CD8-positive, alpha-beta memory T cell (primary cell): ENCODE measurements at places on chromosomes 2 and 18.

- no peak for DNase-seq
Measured at GRCh38 chr2:32484937-32485336, 128.1 kb downstream of the BIRC6 start.

DNA sequence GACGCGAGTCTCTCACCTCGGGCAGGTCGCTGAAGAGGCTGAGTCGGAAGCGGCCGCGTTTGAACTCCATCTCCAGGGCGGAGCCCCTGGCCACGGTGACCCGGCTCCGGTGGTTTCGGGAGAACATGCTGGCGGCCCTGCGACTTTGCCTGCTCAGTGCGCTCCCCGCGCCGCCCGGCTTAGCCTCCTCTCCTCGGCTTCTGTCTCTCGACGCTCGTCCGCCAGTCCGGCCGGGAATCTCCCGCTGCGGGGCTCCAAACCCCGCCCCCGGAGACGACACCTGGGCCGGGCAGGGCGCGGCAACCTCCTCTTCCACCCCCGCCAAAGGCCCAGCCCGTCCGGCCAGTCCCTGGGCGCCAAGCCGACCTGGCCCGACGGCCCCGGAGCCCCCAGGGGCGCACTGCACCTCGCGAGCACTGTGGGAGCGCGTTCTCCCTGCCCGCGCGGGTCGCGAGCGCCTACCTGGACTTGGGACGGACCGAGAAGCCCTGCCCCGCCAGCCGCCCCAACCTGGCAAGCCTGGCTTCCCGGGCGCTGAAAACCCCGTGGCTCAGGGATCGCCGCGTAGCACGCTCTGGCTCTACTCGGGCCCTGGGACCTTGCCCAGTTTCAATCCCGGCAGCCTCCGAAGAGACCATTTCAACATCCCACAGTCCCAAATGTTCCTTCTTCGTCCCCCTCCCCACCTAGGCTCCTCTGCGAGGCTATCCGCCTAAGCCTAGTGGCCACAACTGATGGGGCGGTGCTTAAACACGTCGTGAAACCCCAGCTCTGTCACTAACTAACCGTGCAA is at the start of gene RTKN:
TSS of gene RTKN (minus strand) at position 248 of the 793 bp plus-strand sequence. CDS start at position 127, 121 bp downstream.
- no peak for DNase-seq

- no peak for DNase-seq
Measured at GRCh38 chr2:42930025-42930581, 137.7 kb upstream of the HAAO start.

DNA sequence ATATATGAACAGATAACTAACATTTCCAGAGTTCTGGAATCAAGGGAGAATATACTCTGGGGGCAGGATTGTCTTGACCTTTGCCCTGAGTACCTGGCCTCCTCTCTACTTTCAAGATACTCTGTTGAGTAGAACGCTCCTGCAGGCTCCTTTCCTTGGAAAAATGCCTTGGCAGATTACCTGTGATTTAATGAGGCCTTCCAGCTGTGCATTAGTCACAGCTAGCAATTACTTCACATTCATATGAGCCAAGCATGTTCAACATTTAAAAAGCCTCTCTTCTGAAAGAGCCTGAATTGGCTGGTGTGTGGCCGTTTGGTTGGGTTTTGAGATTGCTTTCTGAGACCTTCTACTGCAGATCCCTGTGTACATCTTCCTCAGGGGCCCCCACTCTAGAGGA is 142.2 kb downstream of the PLCL1 start:
- no peak for DNase-seq

- DNase-seq: peak; percentile 74
Measured at GRCh38 chr2:30422444-30423040, 24.5 kb upstream of the LCLAT1 start.

- no peak for DNase-seq
Measured at GRCh38 chr2:35454966-35455638, 900.5 kb upstream of the CRIM1 start.

- no peak for DNase-seq
Measured at GRCh38 chr2:103169861-103170260, 408.0 kb downstream of the TMEM182 start.

- no peak for DNase-seq
Measured at GRCh38 chr2:188983427-188984064, 9.4 kb downstream of the COL3A1 start.

DNA sequence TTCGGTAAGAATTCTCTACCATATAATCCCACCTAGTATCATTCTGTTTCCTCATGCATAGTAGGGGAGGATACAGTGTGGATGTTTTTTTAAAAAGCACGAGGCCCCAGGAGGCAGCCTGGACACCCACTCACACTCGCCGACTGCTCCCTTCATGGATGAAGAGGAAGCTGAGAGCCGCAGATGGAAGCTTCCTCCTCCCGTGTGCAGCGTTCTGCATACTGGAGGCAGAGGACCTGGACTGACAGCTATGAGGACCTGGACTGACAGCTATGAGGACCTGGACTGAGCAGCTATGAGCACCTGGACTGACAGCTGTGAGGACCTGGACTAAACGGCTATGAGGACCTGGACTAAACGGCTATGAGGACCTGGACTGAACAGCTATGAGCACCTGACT is 234.4 kb downstream of the NDUFA10 start:
- no peak for DNase-seq

DNA sequence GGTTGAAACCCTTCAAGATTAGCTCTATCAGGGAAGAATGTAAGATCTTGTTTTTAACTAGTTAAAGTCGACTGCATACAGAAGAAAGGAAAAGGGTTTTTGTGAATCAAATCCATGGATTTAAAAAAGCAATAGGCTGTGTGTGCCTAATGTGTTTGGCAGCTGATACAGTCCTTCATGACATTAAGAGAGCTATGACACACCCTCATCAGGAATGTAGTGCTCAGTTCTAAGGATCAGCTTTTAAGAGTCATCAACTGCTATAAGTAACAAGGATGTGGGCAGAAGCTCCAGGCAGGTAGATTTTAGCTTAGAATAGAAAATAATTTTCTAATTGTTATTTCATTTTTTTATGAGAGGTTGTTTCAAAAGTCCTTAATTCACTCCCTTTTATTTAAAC is 52.9 kb downstream of the PPP1R1C start:
- DNase-seq: no peak

DNA sequence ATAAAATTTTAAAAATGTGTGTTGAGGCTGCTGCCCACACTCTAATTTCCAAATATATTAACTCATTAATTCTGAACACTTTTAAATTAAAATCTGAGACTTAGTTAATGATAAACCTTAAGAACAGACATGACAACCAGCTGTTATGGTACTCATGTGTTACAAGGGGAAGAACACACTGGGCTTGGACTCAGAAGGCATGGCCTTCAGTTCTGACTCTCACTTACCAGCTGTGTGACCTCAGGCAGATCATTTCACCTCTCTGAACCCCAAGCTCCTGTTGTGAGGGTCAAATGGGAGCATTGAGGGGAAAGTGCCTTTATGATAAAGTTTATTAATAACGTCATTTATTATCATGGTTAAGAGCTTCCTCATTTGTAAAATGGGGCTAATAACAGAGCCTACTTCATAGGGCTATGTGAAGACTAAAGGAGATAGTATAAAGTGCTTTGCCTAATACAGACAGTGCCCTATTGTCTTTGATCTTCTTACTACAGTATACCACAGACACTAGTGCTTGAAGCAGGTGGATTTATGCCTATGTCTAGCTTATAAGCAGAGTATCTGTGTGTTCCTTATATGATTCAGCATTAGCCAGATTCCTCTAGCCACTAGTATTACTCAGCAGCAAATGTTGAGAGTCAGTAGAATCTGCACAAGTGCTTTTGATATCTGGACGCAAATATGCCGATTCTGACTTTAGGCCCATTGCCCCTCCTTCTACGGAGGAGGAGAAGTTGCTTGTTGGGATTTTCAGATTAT is 99.6 kb downstream of the SGPP2 start:
- no peak for DNase-seq

DNA sequence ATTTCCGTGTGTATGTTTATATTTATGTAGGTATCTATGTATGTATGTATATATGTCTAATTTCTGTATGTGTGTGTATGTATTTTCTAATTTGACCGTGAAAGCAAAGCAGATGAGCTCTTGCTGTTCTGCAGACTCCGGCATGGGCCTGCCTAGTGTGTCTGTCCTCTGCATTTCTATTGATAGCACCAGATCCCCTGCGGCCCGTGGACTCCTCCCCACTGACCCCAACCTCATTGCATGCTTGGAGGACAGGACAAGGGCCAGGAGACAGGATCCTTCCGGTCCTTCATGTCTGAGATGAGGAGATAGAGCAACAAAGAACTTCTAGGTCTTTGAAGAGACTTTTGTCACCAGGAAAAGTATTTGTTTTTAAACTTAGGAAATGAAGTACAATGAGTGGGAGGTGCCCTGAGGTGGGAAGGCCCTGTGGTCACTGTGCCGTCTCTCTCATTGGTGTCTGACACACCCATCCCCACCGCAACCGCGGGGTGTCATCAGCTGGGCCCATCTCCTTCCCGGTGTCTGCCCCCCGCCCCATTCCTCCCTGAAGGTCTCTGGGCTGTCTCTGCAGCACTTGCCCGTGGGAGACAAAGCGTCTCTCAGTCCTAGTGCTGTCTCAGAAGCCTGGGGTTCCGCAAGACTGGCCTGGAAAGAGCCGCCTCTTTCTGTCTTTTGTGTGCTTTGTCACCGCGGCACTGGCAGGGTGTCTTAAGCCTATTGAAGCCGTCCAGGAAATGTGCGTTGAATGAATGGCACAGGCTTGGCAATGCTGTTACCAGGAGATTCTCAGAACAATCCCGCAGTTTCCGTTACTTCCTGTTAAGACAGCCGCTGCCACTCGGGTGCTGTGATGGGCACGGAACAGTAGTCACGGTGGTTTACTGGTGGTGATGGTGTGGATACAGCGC is 216.4 kb downstream of the AGAP1 start:
- DNase-seq: no peak

DNA sequence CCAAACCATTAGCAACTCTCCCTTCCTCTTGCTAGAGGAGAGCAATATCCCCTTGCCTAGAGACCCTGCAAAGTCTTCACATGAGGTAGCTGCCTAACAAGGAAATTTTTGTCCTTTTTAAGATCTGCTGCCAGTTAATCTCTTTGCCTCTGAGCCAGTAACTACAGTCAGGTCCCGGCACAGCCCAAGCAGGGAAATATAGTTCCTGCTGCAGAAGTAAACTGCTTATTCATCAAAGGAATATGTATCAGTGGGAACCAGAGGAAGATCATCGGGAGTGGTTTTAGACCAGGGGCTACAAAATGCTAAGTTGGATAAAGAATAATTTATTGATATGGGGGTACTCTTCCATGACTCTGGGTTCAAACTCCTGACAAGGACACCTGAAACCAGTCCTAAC is 30.6 kb downstream of the CACNB4 start:
- no peak for DNase-seq

GRCh38 chr2:240131941-240132650 is 4.0 kb downstream of the COPS9 start:
- DNase-seq: no peak

- DNase-seq: no peak
Measured at GRCh38 chr2:100247256-100248043, 74.9 kb downstream of the LONRF2 start.

GRCh38 chr2:120929829-120930228 is 194.2 kb downstream of the GLI2 start:
- DNase-seq: no peak

GRCh38 chr2:213500881-213501280 is 216.6 kb downstream of the SPAG16 start:
- no peak for DNase-seq

- no peak for DNase-seq
Measured at GRCh38 chr2:230877116-230877758, 12.5 kb downstream of the ITM2C start.

DNA sequence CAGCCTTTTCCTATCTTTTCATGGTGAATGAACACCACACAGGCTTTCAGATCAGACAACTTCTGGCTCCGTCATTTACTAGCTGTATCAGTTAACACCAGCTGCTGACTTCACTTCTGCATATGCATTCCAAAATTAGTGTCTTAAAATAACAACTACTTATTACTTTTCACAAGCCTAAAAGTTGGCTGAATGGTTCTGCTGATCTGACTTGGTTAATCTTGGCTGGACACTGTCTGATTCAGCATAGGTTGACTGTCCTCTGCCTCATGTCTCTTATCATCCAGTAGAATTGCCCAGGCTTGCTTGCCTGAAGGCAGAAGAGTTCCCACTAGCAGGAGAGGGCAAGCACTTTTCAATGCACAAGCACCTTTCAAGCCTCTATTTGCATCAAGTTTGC is 72.7 kb downstream of the MARCHF4 start:
- DNase-seq: no peak

DNA sequence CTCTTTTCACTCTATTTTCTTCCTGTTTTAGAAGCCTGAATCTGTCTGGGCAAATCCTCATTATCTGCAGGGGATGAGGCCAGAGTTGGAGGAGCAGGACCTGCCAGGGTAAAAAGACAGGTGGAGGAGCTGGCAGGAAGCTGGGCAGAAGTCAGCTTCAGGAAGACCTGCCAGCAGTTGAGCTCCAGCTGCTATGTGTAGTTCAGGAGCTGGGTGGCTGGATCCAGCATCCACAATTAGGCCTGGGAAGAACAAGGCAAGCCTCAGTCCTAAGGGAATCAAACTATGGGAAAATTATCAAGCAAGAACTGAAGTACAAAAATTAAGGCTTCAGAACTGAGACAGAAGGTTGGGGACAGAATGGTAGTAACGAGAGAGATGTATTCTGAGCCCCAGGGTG is 174.0 kb downstream of the MREG start:
- no peak for DNase-seq

DNA sequence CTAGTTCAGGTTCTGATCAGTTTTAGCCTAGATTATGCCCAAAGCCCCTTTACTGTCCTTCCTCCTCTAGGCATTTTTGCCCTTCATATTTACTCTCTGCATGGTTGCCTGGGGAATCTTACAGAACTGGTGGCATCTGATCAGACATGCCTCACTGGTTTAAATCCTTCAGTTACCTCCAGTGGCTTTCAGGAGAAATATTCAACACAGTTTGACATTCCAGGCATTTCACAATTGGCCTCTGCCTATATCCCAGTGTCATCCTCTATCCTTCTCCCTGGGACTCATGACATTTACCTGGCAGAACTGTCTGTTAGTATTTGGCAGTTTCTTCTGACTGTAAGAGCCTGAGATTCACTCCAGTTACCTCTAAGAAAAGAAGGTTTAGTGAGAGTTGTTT is 152.9 kb upstream of the MEIS1 start:
- DNase-seq: no peak

- peak; percentile 47 for DNase-seq
Measured at GRCh38 chr18:49858309-49859020, 45.1 kb upstream of the ACAA2 start.
